ENCODE measurements at places on chromosomes 16 and 17.

DNA sequence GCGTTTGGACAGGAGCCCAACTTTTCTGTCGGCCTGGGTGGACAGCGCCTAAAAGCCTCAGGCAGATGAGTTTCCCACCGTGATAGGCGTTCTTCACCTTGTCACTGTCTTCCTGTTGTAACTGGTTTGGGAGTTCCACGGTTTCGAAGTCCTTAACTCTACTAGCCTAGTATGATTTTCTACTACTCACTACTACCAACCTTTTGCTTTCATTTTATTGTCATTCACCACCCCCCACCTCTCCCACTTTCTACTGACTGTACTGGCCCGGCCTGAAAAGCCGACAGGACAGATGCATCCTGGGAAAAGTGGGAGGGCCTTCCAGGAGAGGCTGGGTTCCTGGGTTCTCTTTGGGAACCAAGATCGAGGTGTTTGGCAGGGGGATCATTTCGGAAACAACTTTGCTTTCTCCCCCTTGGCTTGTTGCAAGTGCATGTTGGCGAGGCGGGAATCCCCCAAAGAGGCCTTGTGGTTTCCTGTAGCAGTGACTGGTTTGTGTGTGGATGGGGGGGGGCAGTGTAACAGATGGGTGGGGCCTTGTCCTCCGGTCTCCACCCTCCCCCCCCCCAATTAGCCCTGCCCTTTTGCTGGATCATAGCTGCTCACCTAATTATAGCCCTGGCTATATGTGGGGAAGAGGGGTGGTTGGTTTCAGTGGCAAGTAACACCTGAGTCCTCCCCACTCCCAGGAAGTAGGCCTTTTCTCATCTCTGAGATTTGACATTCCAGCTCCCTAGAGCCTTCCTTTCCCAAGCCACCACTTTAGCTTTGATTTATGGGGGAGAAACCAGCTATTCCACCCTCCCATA is 1.4 kb downstream of the EIF5A start:
- DNase-seq: peak; percentile 90

DNA sequence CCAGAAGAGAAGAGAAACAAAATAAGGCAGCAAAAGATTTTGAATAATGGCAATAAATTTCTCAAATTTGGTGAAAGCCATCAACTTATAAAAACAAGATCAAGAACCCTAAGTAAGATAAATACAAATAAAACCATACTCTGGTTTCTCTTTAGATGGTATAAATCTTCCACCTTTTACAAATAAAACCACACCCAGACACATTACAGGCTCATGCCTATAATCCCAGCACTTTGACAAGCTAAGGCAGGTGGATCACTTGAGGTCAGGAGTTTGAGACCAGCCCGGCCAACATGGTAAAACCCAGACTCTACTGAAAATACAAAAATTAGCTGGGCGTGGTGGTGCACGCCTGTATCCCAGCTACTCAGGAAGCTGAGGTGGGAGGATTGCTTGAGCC is 43.8 kb downstream of the TTLL6 start:
- no peak for DNase-seq

DNA sequence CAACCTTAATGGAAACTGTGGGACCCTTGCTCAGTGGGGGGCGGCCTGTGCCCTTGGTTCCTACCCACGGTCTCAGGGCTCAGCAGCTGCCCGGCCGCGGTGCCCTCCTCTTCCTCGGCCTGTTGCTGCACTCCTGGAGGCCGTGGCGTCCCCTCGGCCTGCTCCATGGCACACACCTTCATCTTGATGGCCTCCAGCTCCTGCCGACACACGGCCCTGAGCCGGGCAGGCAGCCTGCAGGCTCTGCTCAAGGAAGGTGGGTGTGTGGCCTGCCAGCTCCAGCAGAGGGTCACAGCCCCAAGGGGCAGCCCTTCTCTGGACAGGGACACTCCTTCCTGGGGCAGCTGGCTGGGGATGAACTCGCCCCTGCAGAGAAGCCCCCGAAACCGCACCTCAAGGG is 718 bp downstream of the PABPN1L start:
- DNase-seq: no peak

DNA sequence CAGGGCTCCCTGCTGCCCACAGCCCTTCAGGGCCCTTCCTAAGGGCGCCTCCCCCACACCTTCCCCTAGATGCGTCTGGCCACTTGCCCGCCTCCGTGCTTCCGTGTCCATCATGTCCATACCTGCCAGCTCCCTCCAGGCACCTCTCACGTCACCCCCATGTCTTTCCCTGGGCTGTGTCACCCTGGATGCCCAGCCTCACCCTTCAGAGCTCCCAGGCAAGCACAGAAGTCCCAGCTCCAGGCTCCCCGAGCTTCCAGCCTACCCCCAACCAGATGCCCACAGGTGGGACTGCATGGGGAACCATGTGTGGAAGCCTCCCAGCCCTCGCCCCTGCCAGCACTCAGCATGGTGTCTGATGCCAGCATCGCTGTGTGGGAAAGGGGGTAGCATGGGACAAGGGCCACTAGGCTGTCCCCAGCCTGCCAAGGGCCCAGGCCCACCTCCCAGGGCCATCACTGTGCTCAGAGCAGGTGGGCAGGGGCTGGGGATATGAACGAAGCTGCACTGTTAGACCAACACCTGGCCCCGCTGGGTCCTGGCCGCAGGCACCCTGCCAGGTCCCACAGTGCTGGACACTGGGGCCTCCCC is 1.9 kb upstream of the AXIN1 start:
- no peak for DNase-seq

- DNase-seq: no peak
Observed at GRCh38 chr17:68670967-68671693, 70.0 kb upstream of the FAM20A start.

DNA sequence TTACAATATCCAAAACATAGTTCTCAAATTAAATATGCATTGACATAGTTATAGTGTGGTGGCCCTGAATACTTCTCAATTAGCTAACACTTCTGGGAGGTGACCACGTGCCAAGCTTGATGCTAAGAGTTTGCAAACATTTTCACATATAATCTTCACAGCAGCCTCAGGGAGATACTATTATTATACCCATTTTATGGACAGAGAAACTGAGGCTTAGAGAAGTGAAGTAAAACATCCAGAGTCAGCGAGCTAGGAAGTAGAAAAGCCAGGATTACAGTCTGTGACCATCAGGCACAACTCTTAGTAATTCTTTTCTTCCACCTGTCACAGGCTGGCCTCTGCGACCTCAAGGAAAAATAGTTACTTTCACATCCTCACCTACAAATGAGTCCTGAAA is 102.2 kb upstream of the IRX6 start:
- DNase-seq: no peak

DNA sequence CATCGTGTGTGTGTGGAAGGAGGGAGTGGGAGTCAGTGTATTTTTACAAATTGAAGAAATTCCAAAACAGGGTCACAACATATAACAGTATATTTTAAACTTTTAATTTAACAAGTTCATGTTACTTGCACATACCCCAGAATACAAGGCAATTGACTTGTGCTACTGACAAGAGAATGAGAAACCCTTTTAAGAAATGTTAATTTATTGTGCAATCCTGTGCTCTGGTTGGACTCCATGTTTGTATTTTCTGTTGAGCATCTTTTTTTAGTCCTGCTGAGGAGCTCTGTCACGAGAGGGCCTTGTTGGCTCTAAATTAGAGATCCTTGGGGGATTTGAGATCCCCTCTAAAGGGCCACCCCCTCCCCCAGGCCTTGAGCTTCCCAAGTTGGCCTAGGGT is 1.1 kb upstream of the EMP2 start:
- no peak for DNase-seq

DNA sequence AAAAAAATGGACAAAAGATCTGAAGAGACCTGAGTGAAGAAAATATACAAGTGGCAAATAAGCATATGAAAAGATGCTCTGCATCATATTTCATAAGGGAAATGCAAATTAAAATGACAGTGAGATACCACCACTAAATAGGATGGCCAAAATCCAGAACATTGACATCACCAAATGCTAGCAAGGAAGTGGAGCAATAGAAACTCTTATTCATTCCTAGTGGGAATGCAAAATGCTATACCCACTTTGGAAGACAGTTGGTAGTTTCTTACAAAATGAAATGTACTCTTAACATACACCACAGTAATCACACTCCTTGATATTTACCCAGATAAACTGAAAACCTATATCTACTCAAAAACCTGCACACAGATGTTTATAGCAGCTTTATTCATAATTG is 33.6 kb downstream of the DHRS7B start:
- no peak for DNase-seq

- DNase-seq: no peak
Observed at GRCh38 chr17:74076446-74076845, 127.0 kb upstream of the RPL38 start.

GRCh38 chr17:62004388-62004787 is 60.7 kb downstream of the MED13 start:
- no peak for DNase-seq

DNA sequence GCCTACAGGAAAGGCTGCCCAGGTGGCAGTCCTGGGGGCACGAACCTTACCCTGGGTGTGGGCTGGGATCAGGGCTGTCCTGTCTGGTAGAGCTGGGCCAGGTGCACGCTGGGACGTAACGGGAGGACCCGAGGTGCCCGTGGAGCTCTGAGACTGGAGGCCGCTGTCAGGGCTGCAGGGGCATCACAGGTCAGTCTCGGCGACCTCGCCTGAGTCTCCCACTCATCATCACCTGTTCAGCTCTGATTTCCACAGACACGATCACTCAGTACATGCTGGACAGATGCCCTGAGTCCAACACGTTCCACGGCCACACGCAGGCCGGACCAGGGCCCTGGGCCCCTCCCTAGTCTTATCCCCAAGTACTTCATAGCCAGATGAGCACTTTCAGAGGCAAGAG is 4.7 kb upstream of the CD300C start:
- no peak for DNase-seq

GRCh38 chr17:41439375-41439774 is 1.4 kb downstream of the KRT38 start:
- no peak for DNase-seq

GRCh38 chr17:81510785-81511553 is 1.6 kb downstream of the ACTG1 start:
- no peak for DNase-seq

- no peak for DNase-seq
Observed at GRCh38 chr16:70569752-70570151, 46.1 kb downstream of the SF3B3 start.

- DNase-seq: no peak
Observed at GRCh38 chr17:10631048-10631700, 25.9 kb downstream of the MYH3 start.

- DNase-seq: no peak
Observed at GRCh38 chr16:57911743-57912142, 59.2 kb downstream of the CNGB1 start.

- DNase-seq: no peak
Observed at GRCh38 chr16:13099822-13100221, 198.4 kb downstream of the SHISA9 start.

DNA sequence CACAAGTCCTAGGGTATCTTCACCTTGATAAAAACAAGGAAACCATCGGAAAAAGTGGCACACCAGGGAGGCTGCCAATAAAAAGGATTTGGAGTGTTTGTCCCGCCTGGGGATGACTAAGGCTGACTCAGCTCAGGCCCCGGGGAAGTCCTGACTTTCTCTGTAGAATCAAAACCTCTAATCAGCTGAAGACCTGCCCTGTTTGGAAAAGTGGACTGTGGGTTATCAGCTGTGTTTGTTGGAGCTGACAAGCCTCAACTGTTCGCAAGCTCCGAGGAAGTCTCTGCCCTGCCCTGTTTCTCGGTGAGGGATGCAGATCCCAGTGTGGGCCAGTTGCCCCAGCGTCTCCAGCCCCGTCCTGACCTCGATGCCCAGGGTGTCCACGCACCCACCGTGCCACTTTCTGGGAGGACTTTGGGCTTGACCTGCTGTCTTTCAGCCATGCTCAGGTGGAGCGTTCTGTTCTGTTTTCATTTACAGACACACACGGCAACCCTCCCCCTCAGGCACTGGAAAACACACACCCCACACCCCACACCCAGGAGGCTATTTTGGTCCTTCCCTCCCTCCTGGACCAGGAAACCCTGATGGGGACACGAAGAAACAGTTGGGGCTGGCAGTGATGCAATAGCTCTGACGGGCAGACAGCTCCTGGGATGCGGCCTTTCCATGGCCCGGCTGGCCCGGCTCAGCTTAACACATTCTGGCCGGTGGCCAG is 27.6 kb upstream of the PITPNA start:
- DNase-seq: no peak

- no peak for DNase-seq
Observed at GRCh38 chr17:17411692-17412091, 65.1 kb upstream of the MED9 start.

- DNase-seq: no peak
Observed at GRCh38 chr16:2238838-2239675, 2.8 kb downstream of the DNASE1L2 start.

- DNase-seq: no peak
Observed at GRCh38 chr17:47615766-47616424, 33.8 kb upstream of the KPNB1 start.

- no peak for DNase-seq
Observed at GRCh38 chr16:54953461-54953860, 22.8 kb downstream of the IRX5 start.

GRCh38 chr17:68297195-68297594 is 5.9 kb downstream of the ARSG start:
- no peak for DNase-seq

- DNase-seq: no peak
Observed at GRCh38 chr16:48963901-48964615, 317.6 kb downstream of the CBLN1 start.

DNA sequence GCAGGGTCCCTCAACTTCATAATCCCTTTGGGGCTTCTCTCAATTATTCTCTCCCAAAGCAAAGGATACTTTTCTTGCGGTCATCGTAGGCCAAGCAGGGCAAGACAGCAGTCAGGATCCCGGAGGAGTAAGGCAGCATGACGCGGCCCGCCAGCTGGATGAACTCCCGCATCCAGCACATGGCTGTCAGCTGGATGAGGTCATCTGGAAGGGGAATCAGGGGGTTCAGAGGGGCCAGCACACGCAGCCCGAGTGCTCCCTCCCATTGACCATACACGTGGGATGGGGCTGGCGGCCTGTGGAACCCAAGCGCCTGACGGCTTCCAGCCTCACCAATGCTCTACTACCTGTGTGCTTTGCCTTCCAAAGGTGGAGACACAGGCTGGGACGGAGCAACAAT is 19.2 kb downstream of the VAC14 start:
- no peak for DNase-seq

- DNase-seq: no peak
Observed at GRCh38 chr17:57282296-57282695, 26.0 kb downstream of the MSI2 start.

- DNase-seq: no peak
Observed at GRCh38 chr16:11583889-11584565, 2.7 kb downstream of the LITAF start.

DNA sequence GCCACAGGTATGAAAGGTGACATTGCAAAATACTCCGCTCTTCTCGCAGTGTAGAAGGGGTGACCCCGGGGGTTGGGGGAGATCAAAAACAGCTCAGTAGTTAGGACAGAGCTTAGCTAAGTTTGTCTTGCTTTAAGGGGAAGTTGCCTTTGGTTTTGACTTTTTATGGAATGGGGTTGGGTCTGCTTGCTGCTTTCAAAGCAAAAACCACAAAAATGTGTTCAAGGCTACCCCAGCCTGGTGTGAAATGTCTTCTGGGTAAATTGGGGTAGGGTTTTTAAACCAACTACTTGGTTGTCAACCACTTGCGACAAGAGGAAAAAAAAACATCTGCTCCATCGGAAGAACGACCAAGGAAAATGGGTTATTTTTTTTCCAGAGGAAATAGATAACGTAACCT is 6.2 kb downstream of the FUS start:
- DNase-seq: no peak

Measured in stimulated activated CD8-positive, alpha-beta memory T cell treated with anti-CD3 and anti-CD28 coated beads, Interleukin-7, amount 100 ng/mL, for 4 hours (primary cell).